ENCODE measurements at places on chromosomes 7 and 10.

DNA sequence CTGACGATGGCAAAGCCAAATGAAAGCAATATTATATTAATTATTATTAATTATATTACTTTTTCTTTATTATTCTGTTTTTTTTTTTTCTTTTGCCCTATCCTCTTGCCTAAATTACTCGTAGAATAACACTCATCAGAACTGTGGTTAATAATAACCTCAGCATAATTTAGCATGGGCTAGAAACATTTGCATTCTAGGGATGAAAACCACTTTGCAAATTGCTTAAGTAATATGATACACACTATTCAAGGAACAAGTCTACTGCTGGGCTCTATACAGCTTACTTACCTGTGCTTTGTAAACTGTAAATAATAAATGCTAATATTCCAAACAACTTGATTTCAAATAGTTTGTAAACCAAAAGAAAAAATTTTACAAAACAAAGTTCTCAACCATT lies 375.8 kb downstream of the HGF start:
- no peak for DNase-seq

- no peak for DNase-seq
Observed at GRCh38 chr7:21996641-21997040, 50.9 kb upstream of the CDCA7L start.

DNA sequence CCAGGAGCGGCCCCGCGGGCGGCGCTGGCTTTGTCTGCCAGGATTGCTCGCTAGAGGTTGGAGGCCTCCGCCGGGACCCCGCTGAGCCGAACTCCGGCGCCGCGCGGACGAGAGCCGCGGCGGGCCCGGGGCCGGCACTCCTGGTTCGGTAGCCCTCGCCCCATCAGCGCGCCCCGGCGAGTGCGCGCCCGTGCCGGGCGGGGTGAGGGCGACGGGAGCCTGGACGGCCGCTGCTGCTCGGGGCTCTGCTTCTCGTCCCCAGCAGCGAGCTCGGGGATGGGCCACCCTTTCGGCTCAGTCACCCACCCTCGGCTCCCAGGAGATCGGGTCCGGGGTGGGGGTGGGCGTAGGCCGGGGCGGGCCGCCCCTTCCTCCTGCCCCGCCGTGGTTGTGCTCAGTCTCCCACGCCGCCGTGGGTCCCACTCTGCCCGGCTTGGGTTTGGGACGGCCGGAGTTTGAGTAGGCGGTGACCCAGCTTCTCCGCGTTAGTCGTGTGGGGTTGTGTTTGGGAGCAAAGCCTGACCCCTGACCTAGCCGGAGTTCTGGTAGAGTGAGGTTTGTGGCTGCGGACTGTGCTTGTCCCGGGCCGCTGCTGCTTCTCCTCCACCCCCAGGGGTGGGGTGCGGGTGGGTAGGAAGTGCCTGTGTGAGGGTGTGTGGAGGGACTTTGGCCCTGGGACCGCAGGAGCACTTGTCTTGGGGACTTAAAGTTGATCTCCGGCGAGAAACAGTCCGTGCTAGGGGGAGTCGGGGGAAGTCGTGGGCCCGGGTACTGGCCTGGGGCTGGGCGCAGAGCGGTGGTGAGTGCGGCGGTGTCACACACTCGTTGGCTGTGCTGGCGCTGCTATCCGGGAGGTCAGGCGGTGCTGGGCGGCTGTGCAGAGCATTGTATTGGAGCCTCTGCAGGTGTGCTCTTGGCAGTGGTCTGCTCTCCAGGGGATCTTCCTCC lies 677 bp downstream of the TSPAN14 start:
- DNase-seq = no peak

- DNase-seq = no peak
Observed at GRCh38 chr7:47191876-47192291, 390.0 kb downstream of the TNS3 start.

DNA sequence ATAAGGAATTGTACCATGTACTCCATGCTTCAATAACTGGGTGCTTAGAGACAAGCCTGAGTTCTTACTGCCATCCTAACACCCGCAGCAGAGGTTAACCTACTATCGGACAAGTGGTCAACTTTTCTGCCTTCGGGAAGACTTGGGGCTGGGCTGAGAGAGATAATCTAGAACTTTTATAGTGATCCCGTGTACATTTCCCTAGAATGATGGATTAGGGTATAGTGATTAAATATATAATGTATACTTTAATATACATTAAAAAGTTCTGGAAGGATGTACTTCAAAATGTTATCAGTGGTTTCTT lies 12.2 kb upstream of the HNRNPF start:
- no peak for DNase-seq

DNA sequence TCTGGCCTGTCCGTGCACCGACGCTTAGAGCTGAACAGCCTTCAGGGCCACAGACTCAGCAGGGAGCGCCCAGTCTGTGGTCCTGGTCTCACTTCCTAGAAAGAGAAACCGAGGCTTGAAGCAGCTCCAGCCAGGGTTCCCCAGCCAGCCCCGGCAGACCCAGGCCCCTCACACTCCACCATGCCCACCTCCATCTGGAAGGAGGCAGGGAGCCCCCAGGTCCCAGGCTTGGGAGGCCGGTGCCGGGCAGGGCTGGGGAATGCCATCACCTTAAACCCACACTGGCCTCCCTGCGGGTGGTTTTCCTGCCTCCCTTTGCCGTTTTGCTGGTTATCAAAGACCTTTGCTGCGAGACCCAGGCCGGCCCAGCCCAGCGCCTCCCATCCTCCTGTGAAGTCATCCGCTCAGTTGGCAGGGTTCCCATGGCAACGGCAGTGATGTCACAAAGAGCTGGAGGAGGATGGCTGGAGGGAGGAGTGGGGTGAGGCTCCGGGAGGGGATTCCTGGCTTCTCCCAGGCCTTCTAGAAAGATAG lies 24.0 kb downstream of the ELFN1 start:
- no peak for DNase-seq

DNA sequence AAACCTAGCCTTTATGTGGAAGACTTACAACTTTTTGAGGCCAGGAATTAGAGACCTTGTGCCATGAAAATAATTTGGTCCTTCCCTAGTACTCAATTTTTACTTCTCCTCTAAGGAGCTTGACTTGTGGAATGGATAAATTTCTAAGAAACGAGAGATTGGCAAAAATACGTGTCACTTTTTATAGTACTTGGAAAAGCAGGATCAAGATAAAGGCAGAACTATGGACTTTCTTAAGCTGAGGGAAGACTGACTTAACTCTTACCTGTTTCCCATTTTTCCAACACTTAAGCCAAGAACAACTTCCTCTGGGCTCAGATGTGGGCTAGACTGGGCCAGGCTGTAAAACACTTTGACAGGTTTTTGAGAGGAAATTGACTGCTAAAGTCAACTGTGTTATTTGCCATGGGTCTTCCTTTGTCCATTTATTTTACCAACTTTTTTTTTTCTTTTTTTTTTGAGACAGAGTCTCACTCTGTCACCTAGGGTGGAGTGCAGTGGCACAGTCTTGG lies 2.0 kb upstream of the WBP1L start:
- DNase-seq = no peak

- no peak for DNase-seq
Observed at GRCh38 chr7:155269766-155270585, 27.7 kb upstream of the INSIG1 start.

DNA sequence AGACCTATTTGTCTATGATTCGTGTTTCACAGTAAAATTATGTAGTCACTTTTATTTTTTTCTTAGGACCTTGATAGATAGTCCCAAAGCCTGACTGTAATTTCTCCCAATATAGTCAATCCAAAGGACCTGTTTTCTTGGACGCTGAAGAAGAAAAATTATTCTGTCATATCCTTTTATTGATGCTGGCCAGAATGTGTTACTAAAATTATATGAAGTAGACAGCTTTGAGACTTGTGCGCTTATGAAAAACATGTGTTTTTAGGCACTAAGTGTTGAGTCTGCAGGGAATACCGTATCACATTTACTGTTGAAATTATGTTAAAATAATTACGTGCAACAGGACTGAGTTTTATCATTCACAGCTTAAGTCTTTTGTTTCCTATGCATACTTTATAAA lies 17.9 kb downstream of the TES start:
- DNase-seq = no peak

GRCh38 chr10:11813855-11814567 lies 9.1 kb upstream of the PROSER2 start:
- DNase-seq = no peak

DNA sequence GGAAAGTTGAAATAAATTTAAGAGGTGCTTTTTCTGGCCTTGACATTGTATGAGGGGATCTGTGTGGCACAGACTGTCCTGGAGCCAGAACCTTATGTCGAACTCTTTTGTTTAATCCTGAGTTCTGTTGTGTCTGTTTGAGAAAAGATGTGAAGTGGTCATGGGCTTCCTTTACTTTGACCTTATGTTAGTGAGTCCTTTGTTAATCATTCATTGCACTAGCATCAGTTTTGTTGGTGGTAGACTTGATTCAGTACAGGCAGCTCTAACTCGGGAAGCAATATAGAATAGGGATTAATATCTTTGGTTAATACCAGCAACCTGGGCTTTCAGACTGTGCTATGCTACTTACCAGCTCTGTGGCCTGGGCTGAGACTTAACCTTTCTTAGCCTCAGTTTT lies 123.9 kb upstream of the FZD1 start:
- DNase-seq = no peak

GRCh38 chr7:121300685-121301420 lies 27.9 kb upstream of the WNT16 start:
- DNase-seq = no peak

DNA sequence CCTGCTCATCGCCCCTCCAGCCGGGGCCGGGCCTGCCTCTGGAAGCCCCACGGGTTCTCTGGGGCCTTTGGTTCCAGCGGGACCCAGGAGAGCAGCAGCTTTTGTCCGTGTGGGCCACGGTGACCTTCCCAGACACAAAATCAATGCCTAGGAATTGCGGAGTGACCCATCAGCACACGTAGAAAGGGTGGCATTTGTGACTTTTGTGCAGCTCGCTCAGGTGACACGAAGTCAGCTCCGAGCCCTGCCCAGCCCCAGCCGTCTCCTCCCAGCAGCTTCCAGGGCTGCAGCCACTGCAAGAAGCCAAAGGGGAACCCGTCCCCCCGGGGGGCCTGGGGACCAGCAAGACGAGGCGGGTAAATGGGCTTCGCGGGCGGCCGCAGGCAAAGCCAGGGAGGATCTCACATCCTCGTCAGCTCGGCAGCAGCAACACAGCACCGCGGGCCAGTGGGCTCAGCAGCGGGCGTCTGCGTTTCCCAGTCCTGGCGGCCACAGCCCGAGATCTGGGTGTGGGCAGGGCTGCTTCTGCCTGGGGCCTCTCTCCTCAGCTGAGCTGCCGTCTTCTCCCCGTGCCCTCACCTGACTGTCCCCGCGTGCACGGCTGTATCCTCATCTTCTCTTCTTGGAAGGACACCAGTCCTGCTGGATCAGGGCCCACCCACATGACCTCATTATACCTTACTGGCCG lies 88.5 kb downstream of the PAXIP1 start:
- DNase-seq = no peak

DNA sequence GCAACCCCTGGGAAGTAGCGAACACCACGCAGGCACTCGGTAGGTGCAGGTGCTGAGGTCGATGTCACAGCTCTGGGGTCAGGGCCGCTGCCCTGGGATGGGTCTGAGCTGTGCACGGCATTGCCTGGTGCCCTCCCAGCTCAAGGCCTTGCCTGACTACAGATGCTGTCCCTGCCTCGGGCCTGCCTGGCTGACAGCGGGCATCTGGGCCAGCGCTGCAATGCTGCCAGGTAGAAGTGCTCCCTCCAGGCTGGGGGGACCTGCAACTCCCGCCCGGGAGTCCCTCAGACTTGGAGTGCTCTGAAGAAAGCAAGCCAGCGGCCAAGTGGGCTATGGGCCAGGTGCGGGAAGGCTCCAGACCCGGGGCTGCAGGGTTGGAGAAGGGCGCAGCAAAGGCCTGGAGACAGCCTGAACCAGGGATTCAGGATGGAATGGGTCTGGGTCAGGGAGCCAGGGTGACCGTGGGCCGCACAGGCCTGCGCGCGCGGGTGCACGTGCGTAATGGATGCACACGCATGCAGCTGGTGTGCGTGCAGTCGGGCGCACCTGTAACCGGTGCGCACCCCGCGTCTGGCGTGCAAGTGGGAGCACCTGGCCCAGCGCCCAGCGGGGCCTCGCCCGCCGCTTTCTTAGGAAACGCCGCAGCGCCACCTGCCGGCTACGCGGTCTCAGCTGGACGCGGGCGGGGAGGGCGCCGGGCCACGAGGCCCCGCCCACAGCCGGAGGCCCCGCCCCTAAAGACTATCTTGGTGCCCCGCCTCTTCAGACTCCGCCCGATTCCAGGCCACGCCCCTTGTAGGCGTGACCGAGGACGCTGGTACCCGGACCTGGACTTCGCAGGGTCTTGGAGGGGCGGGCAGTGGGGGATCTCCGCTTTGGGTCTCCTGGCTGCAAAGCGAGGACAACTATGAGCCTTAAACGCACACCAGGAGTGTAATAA lies 46.7 kb downstream of the MICALL2 start:
- DNase-seq = peak; percentile 80

GRCh38 chr10:130214431-130214830 lies 78.2 kb downstream of the GLRX3 start:
- DNase-seq = no peak

Measured in stimulated activated CD8-positive, alpha-beta memory T cell treated with anti-CD3 and anti-CD28 coated beads, Interleukin-2, amount 100 ng/mL, for 1 hour (primary cell).